ENCODE measurements at places on chromosomes 5 and 9.

- no peak for DNase-seq
These were observed 4.1 kb downstream of the SWI5 start for GRCh38 chr9:128280084-128280622.

- DNase-seq, result peak; percentile 18
These were observed 450 bp downstream of the GPBP1 start for GRCh38 chr5:57174128-57174889.

DNA sequence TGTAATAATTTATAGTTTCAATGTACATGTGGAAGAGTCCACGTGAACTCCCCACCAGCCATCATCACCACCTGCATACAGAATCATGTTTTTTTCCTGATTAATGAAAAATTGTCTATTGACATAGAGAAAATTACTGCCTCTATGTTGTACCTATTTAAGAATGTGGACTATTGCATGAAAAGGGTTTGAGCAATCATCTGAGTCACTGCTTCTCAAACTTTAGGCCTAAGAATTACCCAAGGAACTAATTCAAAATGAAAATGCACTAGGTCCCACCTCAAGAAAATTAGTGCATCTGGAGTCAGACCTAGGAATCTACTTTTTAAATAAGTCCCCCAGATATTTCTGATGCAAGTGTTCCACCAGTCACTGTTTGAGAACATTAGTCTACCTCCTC, 709.3 kb downstream of the MAT2B start:
- DNase-seq, result no peak

GRCh38 chr5:135030956-135031812, 2.8 kb downstream of the PITX1 start:
- DNase-seq, result no peak

DNA sequence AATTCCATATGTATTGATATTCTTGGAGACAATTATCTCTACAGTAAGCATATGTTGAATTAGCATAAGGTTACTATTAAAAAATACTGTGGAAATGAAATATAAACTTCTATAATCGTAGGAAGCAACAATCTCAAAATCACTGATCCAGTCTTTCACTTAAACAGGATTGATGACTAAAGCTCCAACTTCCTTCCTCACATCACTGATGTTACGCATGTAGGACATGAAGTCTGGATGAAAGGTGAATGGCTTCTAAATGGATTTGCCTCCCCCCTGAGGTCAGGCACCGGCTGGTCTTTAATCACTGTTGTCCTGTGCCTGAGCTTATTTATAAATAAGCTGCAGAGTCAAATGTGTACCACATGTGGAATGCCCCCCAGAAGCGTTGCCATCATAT, 157.1 kb upstream of the NFIB start:
- DNase-seq, result no peak

DNA sequence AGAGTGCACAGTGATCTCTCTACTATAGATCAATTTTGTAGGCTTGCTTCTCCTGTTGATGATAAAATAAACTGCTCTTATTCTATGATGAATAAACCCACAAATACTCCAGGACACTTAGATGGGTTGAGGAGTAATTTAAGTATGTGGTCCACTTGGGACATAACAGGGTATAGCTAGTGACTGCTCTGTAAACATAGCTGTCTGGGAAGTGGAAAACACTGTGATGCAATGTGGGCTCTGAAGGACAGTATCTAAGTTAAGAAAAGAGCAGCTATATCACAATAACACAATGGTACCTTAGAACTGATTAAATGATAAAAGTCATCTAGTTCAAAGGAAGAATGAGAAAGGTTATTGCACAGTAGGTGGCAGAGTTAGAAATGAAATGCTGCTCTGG, 294.3 kb upstream of the HAPLN1 start:
- no peak for DNase-seq

GRCh38 chr9:117916291-117916690, 212.1 kb downstream of the TLR4 start:
- no peak for DNase-seq

DNA sequence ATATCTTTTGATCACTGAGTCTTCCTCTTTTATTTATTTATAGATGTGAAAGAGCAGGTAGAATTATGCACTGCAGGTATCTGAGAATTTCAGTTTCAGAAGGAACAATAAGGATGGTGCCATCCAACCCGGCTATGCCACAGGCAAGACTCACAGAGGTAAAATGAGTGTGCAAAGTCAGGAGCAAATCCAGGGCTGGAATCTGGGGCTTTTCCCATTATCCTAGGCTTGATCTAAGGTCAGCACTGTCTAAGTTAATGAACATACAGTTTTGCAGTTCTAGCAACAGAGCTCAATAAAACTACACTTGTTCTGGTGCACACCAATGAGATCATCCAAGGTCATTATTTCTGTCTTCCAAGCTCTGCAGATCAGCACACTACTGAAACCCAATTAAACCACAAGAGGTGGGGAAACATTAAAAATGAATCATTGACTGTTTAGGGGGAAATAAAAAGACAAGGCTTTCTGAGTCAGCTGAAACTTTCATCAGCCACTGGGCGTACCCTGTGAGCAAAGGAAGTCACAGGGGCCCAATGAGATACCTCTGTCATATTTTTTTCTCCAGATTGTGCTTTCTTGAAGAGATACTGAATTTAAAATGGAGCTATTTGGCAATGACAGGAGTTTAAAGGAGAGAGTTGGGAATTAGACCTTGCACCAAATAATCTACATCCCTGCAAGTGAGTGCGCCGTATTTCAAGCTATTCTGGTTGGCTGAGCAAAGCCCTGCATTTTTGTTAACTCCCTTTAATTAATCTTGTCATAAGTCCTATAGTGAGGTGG, 662.2 kb upstream of the ZNF608 start:
- no peak for DNase-seq

GRCh38 chr9:96484521-96484931, 34.6 kb downstream of the HABP4 start:
- no peak for DNase-seq

GRCh38 chr5:180172447-180173197, 36.4 kb downstream of the RASGEF1C start:
- DNase-seq, result no peak

GRCh38 chr5:40395251-40395650, 284.5 kb upstream of the PTGER4 start:
- DNase-seq, result no peak

DNA sequence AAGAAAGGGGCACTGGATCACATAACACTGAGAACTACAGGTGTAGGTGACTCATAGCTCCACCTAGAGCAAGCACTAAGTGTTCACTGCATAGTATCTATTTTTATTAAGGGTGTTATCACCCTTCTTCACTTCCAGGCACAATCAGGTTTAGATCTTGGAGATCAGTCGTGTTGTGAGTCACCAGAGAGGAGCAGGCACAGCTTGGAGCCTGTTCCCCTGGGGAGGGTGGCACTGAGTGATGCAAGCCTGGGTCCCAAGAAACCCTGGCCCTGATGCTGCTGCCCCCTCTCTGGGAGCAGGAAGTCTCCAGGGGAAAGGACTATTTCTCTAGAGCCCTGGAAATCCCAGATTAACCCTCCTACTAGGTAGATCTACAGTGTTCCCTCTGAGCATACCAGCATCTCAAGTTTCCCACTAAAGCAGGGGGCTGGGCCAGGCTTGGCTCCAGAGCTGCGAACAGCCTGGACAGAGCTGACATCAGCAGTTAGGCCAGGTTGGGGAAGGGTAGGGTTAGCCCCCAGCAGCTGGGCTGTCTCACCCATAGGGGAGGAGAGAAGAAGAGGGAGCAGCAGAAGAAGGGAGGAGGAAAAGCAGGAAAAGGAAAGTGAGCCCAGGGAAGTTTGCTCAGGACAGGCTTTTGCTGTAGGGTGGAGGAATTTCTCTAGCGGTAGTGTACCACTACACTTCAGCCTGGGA, 28.1 kb upstream of the SPINK4 start:
- no peak for DNase-seq

- no peak for DNase-seq
These were observed 25.3 kb upstream of the IFNE start for GRCh38 chr9:21507483-21507790.

DNA sequence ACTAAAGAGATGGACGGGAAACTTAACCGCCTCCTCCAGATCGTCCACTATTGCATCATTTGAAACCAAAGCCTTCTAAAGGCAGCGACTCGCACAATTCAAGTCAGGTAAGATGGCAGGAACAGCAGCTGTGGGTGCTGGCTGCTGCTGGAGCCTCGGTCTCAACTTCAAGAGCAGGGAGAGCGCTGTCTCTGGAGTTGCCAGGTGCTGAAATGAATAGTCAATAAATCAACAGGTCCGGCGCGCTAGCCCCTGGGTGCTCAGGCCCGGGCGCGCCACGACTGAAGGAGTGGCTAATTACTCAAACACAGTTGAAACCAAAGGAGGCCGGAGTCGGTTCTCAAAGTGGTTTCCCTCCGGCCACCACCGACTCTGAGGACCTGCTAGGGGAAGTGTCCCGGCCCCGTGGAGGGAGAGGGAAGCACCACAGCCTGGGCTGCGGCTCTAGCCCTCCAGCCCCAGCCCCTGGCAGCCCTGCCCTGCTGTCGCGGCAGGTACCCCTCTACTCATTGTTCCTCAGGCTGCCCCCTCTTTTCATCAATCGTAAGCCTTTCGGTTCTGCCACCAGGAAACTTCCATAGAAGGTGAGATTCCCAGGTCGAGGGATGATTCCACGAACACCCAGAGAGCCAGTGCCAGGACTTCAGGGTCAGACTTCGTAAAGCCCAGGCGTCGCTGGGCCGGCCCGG, 804 bp downstream of the TTC39B start:
- no peak for DNase-seq

- DNase-seq, result no peak
These were observed 31.4 kb upstream of the ANKRD55 start for GRCh38 chr5:56264417-56265025.

GRCh38 chr5:113125371-113125770, 148.8 kb downstream of the DCP2 start:
- no peak for DNase-seq

- DNase-seq, result no peak
These were observed 93.0 kb upstream of the DAB2 start for GRCh38 chr5:39517800-39518199.
